Aorta (tissue), 5 donors: ENCODE measurements at places on chromosomes 12 and 14.

DNA sequence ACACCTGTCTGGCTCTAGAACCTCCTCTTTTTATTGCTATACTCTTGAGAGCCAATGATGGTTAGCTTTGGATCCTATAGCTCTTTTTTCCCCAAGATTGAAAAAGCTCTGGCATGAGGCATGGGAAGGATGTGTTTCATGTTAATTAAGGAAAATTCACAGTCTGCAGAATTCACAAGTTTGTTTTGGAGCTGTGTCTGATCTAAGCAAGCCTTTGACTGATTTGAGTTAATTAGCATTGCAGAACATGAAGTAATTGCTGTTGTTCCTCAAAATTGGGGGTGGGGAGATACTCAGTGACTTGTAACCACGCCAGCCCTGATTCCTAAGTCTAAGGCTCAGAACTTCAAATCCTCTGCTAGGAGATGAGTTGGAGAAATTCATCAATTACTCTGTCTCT is 205.0 kb downstream of the SUDS3 start:
- DNase-seq = no peak

DNA sequence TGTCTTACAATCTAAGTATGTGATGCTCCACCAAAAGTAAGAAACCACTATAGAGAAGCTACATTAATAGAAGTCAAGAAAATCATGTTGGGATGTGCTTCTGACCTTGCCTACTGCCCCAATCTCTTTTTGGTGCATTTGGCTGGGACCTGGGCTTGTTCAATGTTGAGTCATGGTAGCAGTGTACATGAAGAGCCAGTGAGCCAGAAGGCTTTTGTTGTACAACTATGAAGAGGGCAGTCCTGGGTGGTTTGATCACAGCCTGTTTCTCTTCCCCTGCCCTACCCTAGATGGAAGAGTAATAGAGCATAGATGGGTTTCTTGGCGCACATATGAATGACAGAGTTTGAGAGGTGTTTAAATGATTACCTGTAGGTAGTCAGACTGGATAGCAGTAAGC is 56.4 kb downstream of the UBR7 start:
- no peak for DNase-seq

- DNase-seq = no peak
Observed at GRCh38 chr14:50697659-50698290, 29.7 kb upstream of the SAV1 start.

- no peak for DNase-seq
Observed at GRCh38 chr12:124865728-124866127, 2.1 kb upstream of the SCARB1 start.

DNA sequence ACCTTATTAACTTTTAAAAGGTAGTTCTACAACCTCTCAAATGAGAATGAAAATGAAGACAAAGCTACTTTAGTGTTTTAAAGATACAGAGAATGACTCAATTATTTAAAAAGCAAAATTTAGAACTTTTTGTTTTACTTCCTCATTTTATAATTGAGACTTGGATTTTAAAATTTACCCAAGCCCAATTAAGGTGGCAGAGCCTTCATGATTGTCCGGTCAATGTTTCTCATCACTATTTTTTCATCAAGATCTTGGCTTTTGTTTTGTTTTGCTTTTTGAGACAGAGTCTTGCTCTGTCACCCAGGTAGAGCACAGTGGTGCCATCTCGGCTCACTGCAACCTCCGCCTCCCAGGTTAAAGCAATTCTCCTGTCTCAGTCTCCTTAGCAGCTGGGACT is 32.7 kb downstream of the PPP4R3A start:
- DNase-seq = no peak

GRCh38 chr14:37056473-37056872 is 115.9 kb downstream of the SLC25A21 start:
- DNase-seq = no peak
